NCI-H345 (cell line): ENCODE measurements at places on chromosomes 6 and 20.
A peak's percentile ranks its signal among the peaks of the same experiment; 100 is the strongest.

GRCh38 chr20:25058051-25058846 lies at the start of gene ACSS1:
Gene ACSS1 (minus strand): TSS chr20:25058139. CDS start chr20:25058102, 37 bp downstream.
- DNase-seq: peak; percentile 30

DNA sequence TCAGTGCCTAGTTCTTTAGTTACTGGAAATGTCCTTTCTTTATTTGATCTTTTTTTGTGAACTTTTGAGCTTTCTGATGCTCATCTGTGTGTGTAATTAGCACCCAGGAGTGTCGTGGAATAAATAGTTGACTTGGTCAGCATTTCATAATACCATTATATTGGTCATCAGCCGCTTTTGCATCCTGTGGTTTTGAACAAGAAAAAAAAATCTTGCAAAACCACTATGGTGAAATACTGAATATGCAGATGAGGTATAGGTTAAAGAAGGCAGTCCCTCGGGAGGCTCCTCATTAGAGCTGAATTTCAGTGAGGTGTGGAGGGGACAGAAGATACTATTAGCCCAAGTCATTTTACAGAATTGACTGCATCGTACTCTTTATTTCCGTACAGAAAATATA lies 90.1 kb downstream of the FOXO3 start:
- DNase-seq: no peak

DNA sequence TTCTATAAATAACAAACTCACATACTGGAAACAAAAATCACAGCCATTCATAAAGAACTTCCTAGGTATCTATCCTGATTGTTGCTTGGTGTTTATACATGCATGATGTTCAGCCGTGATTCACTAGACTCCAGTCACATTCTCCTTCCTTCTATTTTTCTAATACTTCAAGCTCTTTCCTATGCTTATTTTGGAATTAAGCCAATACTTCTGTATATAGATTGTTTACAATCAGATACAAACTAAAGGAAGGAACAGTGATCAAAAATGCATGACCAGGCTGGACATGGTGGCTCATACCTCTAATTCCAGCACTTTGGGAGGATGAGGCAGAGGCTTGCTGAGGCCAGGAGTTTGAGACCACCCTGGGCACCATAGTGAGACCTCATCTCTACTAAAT lies 377.5 kb upstream of the IRAK1BP1 start:
- DNase-seq: no peak

DNA sequence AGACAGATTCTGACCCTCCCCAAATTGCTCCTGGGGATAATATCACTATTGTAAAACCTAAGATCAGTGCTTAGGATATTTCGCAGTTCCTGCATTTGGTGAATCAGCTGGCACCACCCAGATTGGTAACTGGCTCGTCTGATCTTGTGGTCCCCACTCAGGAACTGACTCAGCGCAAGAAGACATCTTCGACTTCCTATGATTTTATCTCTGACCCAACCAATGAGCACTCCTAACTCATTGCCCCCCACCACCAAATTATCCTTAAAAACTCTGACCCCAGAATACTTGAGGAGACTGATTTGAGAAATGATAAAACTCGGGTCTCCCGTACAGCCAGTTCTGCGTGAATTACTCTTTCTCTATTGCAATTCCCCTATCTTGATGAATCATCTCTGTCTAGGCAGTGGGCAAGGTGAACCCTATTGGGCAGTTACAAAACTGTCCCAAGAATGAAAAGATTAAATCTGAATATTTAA lies 55.7 kb upstream of the PRND start:
- DNase-seq: no peak

GRCh38 chr6:33905071-33905609 lies 101.3 kb upstream of the MLN start:
- DNase-seq: peak; percentile 15

DNA sequence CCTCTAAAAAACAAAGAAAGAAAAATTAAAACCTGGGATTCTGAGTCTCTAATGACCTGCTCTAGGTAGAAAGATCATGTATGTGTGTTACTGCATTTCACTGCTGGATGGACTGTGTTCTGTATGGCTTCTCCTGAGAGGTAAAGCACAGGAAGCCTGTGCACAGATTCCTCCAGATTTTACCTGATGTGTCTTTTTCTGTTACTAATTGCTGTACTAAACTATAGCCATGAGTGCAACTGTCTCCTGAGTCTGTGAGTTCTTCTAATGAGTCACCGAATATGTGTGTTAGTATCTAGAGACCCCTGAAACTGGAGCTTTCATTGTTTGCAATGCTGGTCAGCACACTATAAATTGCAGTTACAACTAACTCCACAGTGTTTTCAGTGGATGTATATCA lies 270.8 kb downstream of the CDKAL1 start:
- no peak for DNase-seq

DNA sequence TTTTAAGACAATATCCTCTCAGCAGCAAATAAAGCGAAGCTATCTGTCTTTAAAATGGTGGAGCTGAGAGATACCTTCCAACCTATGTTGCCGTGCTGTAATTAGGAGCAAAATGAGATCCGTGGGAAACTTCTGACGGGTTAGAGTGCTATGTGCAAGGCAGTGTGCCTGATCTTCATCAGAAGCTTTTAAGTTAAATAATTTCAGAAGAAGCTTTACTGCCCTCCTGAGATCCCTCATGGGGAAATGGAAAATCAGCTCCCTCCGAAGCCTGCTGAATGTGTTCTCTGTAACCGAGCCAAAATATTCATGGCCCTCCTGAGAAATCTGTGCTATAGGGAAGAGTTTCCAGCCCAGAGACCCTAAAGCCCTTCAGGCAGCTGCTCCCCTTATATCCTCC lies 43.7 kb upstream of the TBC1D7 start:
- no peak for DNase-seq

DNA sequence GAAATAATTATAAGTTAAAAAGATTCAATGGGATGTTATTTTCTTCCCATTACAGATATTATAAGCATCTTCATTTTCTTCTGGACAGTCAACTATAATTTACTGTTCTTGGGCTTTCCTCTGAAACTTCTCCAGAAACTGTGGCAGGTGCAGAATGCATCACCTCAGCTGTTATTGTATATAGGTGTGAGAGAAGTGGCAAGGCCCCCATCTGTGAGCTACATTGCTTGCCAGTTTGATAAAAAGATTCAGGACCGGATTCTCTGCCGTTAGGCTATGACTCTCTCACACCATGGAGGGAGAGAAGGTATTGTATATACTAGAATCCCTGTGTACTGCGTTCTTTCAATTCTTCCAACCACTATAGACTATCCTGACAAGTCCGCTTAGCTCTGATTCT lies 135.8 kb upstream of the CENPW start:
- DNase-seq: no peak

DNA sequence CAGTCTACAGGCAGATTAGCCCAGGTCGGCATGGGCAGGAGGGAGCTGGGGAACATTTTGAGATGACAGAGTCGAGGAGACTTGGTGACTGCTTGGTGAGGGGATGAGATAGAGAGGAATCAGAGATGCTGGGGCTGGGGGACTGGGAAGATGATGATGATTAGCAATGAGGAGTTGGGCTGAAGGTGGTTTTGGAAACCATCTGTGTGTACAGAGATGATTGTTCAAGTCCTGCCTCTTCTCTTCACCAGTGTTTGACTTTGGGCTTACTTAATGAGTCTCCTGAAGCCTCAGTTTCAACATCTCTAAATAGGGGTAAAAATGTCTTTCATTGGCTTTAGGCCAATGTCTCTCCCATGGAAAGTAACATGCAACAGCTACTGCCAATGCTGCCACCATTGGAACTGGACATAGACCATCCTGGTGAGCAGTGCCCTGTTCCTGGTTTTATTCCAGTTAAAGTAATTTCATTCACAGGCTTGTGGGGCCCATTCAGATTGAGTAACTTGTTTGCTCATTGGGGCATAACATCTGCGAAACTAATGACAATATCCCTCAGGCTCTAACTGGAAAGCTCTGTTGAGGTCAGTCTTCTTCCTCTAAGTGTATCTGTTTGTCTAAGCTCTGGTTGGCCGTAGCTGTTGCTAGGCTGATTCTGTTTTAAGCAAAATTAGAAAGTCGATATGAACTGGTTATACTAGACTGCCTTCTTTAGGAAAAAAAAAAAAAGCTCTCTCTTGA lies 99.1 kb downstream of the ARMC2 start:
- peak; percentile 3 for DNase-seq

GRCh38 chr20:10478205-10478604 lies 43.1 kb downstream of the SLX4IP start:
- DNase-seq: no peak

GRCh38 chr6:121383478-121383877 lies 49.2 kb upstream of the TBC1D32 start:
- no peak for DNase-seq

DNA sequence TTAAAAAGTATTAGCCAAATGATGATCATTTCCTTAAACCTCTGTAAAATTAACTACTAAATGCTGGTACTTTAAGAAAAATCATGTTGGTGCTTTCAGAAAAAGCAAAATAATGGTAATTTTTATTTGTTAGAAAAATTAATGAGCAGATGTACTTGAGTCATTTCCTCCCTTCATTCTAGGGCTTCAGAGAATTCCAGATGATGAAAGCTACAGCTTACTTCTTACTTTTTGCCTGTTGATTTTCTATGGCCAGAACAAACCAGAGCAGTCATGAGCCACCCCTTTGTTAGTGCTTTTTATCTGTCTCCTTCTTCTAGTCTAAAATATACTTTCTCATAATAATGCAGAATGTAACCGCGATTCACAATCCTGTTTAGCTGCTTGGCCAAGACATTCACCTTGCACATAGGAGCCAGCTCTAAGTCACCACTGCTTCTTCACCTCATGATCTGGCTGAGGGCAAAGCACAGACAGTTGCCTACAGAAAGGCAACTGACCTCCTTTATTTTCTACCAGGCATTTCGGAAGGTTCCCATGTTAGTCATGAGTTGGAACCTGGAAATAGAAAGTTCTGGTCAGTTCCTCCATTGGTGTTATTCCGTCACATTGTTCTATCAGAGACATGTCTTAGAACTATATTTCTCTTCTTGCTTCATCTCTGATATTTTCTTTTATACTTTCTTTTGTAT lies 43.5 kb upstream of the TINAG start:
- no peak for DNase-seq

DNA sequence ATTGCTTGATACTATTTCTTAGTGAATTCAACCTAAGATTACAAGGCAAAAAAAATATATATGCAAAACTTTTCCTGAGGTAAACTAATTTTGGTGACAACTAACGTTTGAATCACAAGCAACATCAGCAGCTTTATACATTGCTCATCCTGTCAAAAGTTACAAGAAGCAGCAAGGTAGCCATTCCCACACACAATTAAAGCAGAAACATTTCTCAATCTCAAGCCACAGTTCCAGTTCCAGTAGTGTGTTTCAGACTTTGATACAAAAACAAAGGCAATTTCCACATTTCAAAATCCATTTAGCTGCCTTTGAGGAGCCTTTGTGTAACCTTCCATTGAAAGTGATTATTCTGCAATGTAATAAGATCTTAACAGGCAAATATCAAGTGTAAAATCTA lies 191.0 kb downstream of the WDR27 start:
- DNase-seq: no peak

DNA sequence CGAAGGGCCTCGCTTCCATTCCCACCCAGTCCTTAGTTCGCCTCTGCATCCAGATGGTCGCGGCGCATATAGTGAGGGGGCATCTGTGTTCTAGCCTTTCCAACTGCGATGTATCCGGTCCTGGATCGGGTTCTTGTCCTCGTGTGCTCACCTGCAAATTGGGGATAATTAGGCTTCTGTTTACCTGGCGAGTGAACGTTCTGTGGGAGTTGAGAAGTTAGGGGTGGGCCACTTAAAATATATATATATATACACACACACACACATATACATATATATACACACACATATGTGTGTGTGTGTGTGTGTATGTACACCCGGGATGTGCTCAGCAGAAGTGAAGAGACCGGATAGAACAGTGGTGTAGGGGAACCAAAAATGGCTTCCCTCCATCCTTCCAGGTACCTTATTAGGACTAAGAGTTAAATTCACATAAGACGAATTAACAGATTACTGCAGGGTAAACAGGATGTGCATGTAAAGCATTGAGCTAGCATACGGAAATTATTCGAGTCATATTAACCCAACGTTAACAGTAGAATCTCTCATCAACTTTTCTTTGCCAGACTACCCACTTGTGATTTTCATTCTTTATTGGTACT lies 537 bp downstream of the CSTF1 start:
- peak; percentile 20 for DNase-seq

DNA sequence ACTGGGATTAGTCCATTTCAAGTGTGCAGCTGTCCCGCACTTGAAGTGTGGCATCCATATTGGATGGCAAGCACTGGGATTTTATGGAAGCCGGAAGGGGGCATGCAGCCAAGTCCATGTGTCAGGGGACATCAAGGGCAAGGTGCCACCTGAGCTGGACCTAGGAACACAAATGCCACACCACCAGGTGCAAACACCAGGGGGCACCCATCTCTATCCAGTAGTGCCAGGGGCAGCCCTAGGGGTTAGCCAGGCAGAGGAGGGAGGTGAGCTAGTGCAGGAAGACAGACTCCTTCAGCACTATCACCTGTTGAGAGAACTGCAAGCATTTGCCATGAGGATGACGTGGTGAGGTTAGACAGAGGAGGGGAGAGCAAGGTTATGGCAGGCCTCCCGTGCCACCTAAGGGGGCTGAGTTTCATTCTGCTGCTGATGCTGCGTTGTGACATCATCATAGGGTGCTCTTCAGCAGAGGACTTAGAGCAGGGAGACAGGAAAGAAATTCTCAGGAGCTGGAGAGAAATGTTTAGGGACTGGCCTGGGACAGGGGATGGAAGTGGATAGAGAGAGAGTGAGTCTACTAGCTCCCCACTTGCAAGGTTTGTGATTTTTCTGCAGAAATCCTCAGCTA lies 192.6 kb upstream of the SLC24A3 start:
- no peak for DNase-seq

GRCh38 chr6:132763269-132763668 lies 5.6 kb upstream of the VNN2 start:
- no peak for DNase-seq

GRCh38 chr20:38725931-38726803 lies 1.9 kb downstream of the SLC32A1 start:
- DNase-seq: no peak

DNA sequence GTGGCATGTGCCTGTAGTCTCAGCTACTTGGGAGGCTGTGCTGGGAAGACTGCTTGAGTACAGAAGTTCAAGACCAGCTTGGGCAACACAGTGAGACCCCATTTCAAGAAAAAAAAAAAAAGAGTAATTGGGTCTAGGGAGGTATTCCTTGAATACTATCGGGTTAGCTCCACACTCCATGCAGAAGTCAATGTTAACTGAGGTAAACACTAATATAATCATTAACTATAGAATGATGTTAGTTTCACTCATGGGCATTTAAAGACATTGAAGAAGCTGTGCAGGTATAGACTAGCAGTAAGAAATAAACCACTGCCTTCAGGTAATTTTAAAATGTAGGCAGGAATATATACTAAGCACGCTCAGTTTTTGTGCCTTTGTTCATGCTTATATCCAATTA lies 32.6 kb downstream of the MDN1 start:
- no peak for DNase-seq

DNA sequence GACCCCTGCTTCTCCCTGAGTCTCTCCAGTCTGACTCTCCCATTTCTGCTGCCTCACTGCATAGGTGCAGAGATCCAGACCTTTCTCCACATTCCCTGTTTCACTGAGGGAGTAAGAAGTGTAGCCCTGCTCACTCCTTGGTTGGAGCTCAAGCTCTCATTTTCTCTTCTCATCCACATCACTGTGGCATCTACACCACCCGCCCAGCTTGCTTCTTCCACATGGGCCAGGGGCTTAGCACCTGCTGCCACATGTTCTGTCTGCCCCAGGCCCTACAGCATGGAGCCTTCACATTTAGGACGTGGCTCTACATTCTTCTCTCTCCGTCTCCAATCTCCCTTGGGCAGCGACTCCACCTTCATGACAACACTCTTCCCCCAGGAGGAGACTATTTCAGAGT lies 8.5 kb upstream of the GSTA5 start:
- DNase-seq: no peak

GRCh38 chr6:54428431-54428830 lies 120.2 kb downstream of the TINAG start:
- no peak for DNase-seq
